H1 (cell line): ENCODE measurements at places on chromosomes 12 and 14.

- no peak for DNase-seq
Observed at GRCh38 chr12:128513331-128513730, 246.4 kb downstream of the TMEM132C start.

DNA sequence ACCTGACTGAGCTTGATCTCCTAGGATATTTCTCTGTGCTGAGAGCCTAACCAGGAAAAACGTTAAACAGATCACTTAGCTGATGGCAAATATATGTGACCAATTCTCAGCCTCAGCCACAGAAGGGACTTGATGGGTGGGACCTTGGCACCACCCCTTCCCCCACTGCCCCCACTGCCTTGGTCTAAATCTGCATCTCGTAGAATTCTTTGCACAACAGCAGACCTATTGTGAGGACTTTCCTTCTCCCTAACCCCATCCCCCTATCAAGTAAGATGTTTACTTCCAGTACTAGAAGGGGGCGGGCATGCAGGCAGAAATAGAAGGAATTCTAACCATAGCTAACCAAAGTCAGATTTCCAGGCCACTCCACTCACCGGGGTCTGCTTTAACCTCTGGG, 313.2 kb downstream of the PCNX1 start:
- no peak for DNase-seq

GRCh38 chr12:94819011-94819410, 168.7 kb upstream of the TMCC3 start:
- DNase-seq = no peak

DNA sequence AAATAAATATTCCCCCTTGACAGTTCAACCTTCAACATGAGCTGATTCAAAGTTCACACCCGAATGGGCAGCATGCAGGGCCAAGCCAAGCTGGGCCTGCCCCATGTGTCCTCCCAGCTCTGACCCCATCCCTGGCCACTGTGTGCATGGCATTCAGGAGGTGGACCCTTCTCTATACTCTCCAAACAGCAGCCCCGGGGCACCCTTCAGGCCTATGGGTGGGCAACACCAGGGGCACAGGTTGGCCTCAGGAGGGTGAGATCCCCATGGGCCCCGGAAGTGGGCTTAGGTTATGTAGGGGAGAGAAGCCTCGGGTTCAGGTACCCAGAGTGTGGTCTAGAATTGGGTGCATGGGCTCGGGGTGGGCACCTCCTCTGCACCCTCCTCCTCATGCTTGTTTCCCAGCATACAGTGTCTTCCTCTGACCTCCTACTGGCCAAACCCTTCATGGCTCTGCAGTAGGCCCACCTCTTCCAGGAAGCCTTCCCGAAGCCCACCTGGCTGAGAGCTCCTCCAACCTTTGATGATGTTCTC, 31.5 kb upstream of the BCL7A start:
- no peak for DNase-seq

DNA sequence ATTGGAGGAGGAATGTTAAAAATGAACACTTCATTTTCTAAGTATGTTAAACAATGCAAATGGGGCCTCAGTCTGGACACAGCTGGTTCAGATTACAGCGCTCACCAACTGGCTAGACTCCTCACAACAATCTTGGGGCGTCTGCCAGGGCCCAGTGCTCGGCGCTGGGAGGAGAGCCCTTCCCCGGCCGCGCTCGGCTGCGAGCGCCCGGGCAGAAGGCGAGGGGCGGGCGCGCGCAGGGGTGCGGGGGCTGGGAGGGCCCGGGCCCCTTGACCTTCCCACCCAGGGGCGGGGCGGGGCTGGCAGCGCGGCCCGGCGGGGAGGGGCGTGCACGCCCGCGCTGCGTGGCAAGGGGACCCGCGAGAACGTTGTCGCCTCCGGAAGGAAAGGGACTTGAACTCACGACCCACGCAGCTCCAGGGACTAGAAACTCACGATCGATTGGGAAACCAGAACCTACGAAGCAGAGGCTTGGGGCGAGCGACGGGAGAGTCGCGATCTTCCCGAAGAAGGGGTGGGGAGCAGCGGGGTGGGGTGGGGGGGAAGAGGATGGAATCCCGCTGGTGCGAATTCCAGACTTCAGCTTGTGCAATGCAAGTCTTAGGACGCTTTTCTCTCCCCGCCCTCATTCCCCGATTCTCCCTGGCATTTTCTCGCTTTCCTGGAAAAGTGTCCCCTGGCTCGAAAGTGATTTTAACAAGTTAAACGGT, at the start of gene FBLN5:
Gene FBLN5 (minus strand): TSS at position 220 of the 710 bp plus-strand sequence. CDS start 465 bp downstream, outside the sequence.
- DNase-seq = peak; percentile 72
